ENCODE measurements at places on chromosomes 13 and 19.

- DNase-seq = no peak
These were observed at the start of gene CYP4F12 for GRCh38 chr19:15672580-15673175. CYP4F12 (plus strand) TSS chr19:15673087; CDS start chr19:15673530, 443 bp downstream.

GRCh38 chr19:6457958-6458694 is 1.5 kb downstream of the SLC25A23 start:
- no peak for DNase-seq

DNA sequence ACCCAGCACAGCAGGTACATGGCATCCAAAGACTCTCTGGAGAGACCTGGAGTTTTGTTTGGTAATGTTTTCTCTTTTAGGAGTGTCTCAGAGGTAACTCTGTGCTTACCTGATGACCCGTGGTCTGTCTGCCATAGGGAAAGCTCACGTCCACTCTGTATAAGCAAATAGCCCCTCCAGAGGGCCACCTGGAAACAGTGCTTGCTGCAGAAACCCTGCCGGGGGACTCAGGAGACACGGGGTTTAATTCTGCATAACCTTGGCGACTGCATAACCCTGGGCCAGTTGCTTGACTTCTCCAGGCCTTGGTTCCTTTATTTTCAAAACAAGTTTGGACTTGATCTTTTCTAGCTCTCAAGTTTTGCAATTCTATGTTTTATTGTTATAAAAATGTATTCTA is 187.2 kb upstream of the SOX1 start:
- no peak for DNase-seq

DNA sequence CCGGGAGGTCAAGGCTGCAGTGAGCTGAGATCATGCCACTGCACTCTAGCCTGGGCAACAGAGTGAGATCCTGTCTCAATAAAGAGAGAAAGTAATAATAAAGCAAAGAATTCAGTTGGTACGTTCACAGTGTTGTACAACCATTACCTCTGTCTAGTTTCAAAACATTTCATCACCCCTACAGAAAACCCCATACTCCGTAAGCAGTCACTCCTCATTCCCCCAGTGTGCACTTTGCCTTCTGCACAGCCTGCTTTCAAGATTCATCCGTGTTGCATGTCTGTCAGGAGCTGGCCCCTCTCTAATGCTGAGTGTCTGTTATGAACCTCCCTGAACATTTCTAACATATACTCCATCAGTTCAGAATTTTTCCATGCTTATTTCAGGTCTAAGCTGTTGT is 9.4 kb downstream of the POLD1 start:
- DNase-seq = no peak

GRCh38 chr13:20848203-20848602 is 54.3 kb downstream of the XPO4 start:
- no peak for DNase-seq

- DNase-seq = peak; percentile 90
These were observed 10.0 kb downstream of the ARHGAP45 start for GRCh38 chr19:1076951-1077350.

GRCh38 chr13:48263196-48263595 is 30.2 kb downstream of the ITM2B start:
- no peak for DNase-seq

- DNase-seq = no peak
These were observed 393.3 kb downstream of the DIAPH3 start for GRCh38 chr13:59770451-59770850.

DNA sequence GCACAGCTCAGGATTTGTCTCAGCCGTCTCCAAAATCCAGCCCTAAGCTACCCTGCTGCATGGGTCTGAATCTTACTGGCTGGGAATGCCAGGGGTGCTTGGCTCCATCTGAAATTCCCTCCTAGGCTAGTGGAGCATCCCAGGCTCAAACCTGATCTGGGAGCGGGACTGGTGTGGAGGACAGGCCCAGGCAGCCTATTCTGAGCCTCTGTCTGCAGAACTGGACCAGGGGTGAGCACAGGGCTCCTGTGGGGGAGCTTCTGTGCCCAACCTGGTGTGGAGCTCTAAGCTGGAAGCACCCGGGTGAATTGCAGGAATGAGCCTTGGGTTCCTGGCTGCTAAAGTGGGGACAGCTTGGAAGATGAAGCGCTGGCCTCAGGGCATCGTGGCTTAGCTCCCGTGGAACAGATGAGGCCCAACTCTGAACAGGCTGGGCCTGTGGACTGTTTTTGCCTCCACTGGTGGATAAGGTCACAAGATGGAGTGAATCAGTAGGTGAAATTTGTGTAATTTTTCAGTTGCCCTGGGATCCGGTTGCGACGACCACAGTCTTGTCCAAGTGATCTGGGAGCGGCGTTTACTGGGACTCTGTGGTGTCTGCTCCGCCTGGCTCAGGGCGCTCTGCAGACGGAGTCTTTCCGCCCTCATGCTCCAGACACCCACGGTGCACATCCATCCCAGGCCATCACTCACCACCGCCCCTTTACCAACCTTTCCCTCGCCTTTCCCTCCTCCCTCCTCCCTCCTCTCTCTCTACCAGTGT is 79.5 kb downstream of the TEX29 start:
- DNase-seq = no peak

- no peak for DNase-seq
These were observed 435.3 kb upstream of the HTR2A start for GRCh38 chr13:47332149-47332548.

DNA sequence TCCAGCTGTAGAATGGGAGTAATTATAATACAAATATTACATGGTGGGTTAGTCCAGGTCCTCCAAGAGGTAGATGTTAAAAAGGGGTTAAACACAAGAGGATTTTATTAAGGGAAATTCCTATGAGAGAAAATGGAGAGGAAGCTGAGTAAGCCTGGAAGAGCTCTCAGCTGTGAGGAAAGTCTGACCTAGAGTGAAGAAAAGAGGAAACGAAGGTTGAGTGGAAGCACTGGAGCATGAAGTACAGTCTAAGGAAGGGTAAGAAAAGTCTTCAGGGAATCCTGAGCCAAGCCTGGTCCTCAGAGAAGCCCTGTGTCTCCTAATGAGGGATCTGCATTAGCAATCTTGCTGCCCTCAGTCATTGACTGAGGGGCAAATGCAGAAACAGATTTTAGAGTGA is 506.2 kb downstream of the GPC5 start:
- no peak for DNase-seq

DNA sequence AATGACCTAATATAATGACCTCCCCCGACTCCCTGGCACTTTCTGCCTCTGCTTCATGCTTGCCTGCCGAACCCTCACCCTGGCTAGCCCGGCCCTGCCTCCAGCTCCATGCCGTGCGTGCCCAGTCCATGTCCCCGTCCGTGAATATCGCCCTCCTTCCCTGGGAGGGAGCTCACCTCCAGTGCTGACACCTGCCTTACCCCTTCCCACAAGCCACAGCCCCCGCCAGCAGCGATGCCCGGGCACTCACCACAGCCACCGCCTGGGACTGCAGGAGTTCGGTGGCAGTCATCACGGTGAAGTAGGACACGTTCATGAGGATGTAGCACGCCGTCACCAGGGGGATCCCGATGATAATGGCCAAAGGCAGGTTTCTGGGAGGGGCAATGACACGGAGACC is 10.0 kb downstream of the SLC7A9 start:
- DNase-seq = no peak

DNA sequence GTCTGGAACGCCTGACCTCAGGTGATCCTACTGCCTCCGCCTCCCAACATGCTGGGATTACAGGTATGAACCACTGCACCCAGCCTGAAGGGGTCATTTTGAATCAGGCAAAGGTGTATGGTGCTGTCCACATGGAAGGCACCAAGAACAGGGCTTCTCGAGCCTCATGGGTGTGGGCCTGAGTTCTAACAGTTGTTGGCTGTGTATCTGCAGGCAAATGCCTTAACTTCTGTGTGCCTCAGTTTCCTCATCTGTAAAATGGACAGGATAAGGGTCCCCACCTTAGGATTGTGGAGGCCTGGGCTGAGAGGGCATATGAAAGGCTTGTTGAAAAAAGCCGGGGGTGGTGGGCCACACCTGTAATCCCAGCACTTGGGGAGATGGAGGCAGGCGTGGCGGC is 9.2 kb downstream of the AP1M2 start:
- no peak for DNase-seq

- DNase-seq = no peak
These were observed 31.7 kb downstream of the INSR start for GRCh38 chr19:7262470-7262869.

Measured in activated CD8-positive, alpha-beta memory T cell treated with anti-CD3 and anti-CD28 coated beads, Interleukin-2, amount 50 U/mL, for 4 hours (primary cell).